ENCODE measurements at places on chromosomes 13 and 19.

- no peaks in the 10 kb centered on the region for H3K36me3 ChIP-seq
- no peak overlapping the region for H3K4me3 ChIP-seq
- H3K4me1 ChIP-seq = peaks cover 3% of the 10 kb centered on the region
- no peak overlapping the region for H3K27ac ChIP-seq
- DNase-seq = no peak
Measured at GRCh38 chr13:40566811-40567210, 99.6 kb downstream of the FOXO1 start.

DNA sequence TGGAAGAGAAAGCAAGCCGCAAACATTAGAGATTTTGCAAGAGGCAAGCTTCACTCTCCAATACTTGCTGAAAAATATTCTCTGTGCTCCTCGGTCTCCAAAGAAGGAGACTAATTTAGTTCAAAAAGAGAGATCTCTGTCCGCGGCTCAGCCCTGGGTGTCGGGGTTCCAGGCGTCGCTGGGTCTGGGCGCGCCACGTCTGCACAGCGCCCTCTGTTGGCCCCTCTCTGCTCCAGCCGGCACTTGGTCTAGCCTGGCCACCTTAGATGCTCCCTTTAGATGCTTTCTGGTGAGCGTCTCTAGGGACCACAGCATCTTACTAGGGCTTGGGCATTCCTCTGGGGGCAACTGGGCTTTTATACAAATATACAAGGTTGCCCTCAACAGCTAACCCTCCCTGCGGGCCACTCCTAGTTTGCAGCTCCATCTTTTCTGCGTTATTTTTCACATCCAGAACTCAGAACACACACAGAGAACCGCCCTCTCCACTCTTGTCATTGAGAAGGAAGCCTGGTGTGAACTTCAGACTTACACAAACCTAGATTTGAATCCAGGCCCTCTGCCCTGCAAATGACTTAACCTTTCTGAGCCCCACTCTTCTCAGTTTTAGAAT, 78.3 kb downstream of the CYSLTR2 start:
- peaks cover 2% of the 10 kb centered on the region for H3K4me1 ChIP-seq
- H3K4me3 ChIP-seq = no peak overlapping the region
- H3K27ac ChIP-seq = no peak overlapping the region
- DNase-seq = peak; percentile 59

DNA sequence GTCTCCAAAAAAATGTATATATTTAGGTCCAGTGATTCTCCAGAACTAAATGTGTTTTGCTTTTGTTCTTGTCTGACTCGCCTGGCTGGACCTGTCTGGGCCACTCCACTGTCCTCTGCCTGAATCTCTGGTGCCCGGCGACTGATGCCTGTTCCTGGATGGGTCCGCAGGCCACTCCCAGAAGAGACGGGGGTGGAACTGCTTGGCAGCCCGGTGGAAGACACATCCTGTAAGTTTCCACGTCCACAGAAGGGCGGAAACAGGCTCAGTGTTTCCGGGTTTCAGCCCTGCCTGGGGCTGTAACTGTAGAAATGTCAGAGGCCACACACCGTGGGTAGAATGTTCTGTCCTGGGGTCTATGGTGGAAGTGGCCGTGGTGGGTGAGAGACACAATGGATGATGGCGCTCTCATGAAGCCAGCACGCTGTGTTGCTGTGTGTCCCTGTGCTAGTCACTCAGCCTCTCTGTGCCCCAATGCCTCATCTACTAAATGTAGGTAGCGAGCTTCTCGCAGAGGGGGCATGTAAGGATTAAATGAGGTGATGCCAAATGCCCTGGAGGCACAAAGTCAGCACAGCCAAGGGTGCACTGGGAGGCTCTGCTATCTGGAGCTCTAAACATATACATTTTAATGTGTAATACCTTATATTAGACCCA, 22.0 kb downstream of the ATCAY start:
- H3K4me3 ChIP-seq = no peak overlapping the region
- no peak overlapping the region for H3K27ac ChIP-seq
- no peak for DNase-seq
- H3K27me3 ChIP-seq = no peaks in the 10 kb centered on the region
- peaks cover 2% of the 10 kb centered on the region for H3K4me1 ChIP-seq

GRCh38 chr13:80668452-80668851, 327.5 kb upstream of the SPRY2 start:
- no peak overlapping the region for H3K27ac ChIP-seq
- H3K4me1 ChIP-seq = peaks cover 11% of the 10 kb centered on the region
- no peak for DNase-seq
- H3K27me3 ChIP-seq = peaks cover 4% of the 10 kb centered on the region
- no peak overlapping the region for H3K4me3 ChIP-seq

DNA sequence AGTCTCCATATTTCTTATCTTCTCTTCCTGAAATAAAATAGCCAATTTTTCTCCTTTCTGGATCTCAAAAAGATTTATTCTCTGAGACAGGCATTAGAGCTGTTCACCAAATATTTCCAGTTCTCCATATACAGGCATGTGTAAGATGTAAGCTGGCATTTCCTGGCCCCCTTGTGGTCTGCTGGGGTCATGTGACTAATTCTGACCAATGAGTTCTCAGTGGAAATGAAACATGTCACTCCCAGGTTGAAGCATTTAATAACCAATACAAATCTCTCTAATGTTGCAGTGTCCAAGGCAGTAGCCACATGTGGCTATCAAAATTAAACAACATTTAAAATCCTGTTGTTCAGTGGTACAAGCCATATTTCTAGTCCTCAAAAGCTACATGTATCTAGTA, 14.8 kb upstream of the CACNA1A start:
- H3K36me3 ChIP-seq = peaks cover 25% of the 10 kb centered on the region
- DNase-seq = no peak
- H3K27ac ChIP-seq = no peak overlapping the region
- H3K4me3 ChIP-seq = no peak overlapping the region
- no peaks in the 10 kb centered on the region for H3K27me3 ChIP-seq
- no peaks in the 10 kb centered on the region for H3K4me1 ChIP-seq

DNA sequence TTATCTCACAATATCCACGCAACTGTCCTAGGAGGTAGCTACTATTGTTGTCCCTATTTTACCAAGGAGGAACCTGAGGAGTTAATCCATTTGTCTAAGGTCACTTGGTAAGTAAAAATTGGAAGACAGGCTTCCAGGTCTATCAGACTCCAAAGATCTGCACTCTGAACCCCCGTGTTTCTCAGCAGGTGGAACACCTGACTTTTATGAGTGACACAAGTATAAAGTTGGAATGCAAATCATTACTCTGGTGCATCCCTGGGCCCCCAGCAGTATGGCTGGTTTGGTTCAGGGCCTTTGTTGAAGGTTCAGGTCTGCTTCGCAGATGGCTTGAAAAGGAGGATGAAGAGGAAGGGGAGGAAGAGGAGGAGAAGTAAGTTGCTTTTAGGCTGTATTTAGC, 46.0 kb downstream of the RGCC start:
- no peak overlapping the region for H3K27ac ChIP-seq
- H3K36me3 ChIP-seq = no peaks in the 10 kb centered on the region
- H3K27me3 ChIP-seq = peaks cover 2% of the 10 kb centered on the region
- no peak for DNase-seq
- no peak overlapping the region for H3K4me3 ChIP-seq

DNA sequence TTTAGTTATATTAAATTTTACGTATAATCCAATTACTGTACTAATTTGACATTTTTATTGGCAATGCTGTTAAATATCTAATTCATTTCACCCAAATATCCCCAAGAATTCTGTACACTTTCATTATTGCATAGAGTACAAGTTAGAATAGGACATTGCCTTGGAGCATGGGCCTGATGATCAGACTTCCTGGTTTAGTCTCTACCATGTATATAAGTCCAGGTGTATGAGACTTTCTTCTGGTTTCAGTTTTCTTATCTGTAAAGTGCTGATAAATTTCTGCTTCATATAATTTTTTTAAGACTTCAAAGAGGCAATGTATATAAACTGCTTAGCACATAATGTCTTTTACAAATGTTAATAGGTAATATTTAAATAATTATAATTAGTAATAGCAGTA, 179.4 kb downstream of the KLF12 start:
- no peaks in the 10 kb centered on the region for H3K27me3 ChIP-seq
- no peak overlapping the region for H3K27ac ChIP-seq
- no peak overlapping the region for H3K4me3 ChIP-seq
- no peak for DNase-seq
- no peaks in the 10 kb centered on the region for H3K36me3 ChIP-seq

- H3K27ac ChIP-seq = no peak overlapping the region
- peaks cover 3% of the 10 kb centered on the region for H3K4me1 ChIP-seq
- H3K4me3 ChIP-seq = no peak overlapping the region
- peaks cover 4% of the 10 kb centered on the region for H3K36me3 ChIP-seq
- H3K27me3 ChIP-seq = peaks cover 3% of the 10 kb centered on the region
- DNase-seq = no peak
Measured at GRCh38 chr19:49362929-49363267, 682 bp upstream of the TEAD2 start.

DNA sequence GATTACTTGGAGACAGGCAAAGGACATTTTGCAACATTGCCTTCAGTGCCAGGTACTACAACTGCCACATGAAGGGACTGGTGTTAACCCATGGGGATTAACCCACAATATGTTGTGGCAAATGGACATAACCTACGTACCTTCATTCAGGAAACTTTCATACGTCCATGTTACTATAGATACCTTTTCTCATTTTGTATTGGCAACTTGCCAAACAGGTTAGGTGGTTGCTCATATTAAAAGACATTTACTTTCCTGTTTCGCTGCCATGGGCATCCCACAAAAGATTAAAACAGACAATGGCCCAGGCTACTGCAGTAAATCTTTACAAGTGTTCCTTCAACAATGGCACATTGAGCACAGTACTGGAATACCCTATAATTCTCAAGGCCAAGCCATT, 925.3 kb downstream of the SLITRK6 start:
- no peaks in the 10 kb centered on the region for H3K4me1 ChIP-seq
- no peak for DNase-seq
- H3K27me3 ChIP-seq = no peaks in the 10 kb centered on the region
